ENCODE measurements at places on chromosomes 4 and X.

DNA sequence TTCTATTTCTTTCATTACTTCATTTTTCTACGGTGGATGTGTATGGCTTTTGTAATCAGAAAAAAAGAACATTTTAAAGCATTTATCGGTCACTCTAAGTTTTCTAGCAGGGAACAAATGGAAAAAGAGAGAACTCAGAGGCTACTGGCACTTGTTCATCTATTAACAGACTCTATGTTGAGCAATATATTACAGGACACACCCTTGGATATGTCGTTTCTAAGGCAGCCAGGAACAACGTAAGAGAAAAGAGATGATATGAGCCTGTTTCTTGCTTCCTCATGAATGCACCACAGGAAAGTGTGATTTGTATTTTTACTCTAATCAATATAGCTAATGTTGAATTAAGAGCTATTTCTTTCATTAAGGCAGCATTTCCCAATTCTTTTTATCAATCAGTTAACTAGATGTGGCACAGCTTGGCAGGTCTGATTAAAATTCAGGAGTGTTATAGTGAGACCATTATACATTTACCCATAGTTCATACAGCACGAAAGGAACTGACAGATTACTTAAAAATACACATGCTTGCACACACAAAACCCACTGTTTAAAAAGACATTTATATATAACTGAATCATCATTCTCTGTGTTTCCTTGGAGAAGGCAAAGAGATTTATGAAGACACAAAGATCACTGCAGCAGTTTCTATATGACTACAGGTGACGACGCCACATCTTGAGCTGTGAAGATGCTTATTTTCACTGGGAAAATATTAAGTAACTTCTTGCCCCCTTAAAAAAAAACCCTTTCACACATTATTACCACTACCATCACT is 13.0 kb downstream of the RAB9B start:
- no peak for DNase-seq

DNA sequence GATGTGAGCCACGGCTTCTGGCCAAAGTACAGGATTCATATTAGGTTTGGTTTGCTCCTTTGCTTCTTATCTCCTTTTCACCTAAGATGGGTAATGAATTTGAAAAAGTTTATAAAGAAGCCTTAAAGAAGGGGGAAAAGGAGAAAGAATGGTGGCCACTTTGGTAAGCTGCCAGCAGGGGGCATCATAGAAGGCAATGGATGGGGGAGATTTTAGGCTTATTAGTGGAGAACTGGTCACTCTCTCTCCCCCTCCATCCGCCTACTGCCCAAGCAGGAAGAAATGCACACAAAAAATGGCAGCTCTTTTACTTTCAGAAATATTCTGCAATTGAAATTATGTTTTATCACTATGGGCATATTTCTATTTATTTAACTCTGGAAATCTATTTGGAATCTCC is 32.0 kb downstream of the SPARCL1 start:
- no peak for DNase-seq

GRCh38 chr4:109816082-109816442 is 500 bp downstream of the GAR1 start:
- no peak for DNase-seq

- no peak for DNase-seq
These were observed 82.1 kb downstream of the PPP2R2C start for GRCh38 chr4:6390356-6390755.

DNA sequence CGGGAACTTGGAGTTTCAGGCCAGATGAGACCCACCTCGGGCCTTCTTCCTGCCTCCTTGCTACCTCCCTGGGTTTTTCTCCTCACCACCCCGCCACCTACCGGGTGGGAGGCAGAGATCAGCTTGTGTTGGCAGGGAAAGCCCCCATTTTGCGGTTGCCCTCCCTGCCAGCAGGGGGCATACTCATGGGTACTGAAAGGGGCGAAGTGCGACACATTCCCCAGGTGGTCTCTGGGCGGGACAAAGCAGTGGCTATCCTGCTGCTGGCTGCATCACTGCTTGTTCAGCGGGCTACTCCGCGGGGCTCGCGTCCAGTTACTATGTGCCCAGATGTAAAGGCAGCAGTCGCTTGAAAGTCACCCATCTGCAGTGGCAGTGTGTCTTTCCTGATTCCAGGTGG is 330.3 kb downstream of the PDHA2 start:
- DNase-seq = no peak

DNA sequence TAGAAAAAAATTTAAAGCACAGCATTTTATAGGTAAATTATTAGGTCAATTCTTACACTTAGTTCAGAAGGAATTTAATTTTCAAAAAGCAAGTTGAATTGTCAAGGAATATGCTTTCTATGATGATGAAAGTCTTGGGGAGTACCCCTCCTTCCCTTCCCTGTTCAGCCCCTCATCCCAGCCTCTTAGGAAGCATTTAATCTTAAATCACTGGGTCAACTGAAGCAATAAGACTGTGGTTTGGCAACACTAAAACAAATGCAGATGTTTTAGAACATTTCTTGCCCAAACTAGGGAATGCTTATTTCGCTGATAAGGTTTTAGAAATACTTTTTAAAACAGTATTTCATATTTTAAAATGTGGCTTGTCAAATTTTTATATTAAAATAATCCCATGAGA is 19.1 kb upstream of the ARSJ start:
- DNase-seq = no peak

DNA sequence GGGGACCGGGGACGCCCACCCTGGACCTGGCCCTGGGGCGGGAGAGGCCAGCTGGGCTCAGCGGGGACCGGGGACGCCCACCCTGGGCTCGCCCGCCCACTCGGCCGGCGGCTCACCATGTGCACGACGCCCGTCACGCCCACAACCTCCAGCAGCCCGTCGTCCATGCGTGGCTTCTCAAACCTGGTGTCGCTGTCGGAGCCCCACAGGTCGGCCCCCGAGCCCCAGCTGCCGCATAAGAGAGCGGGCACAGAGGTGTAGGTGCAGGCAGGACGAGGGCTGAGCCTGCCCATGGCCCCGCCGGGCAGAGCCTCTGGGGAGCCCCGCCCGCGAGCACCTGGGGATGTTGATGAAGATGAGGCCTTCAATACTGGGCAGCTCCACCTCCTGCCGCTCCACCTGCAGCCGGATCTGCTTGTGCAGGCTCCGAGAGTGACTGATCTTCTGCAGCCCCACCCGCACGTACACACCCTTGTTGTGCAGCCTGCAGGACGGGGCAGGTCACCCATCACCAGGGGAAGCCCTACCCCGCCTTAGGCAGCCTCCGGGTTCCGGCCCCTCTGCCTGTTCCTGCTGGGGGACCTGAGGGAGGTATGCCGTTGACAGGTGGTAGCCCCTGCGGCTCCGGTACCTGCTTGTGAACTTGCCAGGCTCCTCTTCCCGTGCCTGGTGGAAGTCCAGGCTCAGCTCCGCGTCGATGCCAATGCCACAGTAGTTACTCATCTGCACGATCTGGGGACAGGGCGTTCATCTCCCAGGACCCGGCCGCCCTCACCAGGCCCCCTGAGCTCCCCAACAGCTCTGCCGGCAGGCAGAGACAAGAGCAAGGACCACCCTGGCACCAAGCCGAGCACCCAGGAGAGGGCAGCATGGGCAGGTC is 11.8 kb downstream of the DGKQ start:
- no peak for DNase-seq

- DNase-seq = no peak
These were observed 1206.1 kb downstream of the ARAP2 start for GRCh38 chr4:35038079-35038805.

DNA sequence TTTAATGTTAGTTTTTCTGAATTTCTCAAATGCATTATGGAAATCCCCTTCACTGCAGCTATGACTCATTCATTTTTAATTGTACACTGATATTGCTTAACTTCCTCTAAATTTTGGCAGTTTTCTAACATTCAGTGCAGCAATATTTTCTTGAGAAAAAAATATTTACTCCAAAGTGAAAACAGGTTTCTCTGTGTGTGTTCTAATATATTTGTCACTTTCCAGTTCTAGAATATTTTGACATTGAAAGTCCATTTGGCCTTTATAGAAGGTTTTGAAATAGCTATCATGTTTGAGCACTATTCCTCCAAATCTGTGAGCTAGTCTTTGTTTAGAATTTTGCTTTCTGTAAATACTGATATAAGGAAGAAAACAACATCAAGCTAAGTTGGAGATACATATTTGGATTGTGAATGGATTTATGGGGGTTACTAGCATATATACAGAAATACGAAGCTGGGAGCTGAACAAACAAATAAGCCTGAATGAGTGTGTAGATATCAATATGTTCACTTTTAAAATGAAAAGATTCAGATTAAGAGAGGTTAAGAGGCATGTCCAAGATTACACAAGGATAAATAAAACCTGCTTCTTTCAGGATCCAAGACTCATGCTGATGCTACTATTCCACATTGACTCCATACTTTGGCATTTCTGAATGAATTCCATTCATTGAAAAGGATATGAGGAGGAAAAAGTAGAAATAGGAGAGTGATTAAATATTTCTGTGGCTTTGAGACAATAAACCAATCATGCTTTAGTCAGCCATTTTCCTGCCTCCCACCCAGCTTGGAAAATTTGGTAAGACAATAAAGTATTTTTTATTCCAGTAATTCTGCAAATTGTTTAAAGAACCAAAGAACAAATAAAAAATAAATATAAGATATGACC is 57.3 kb upstream of the SLIT2 start:
- no peak for DNase-seq

GRCh38 chr4:39433878-39434492 is 24.7 kb downstream of the RPL9 start:
- DNase-seq = no peak

DNA sequence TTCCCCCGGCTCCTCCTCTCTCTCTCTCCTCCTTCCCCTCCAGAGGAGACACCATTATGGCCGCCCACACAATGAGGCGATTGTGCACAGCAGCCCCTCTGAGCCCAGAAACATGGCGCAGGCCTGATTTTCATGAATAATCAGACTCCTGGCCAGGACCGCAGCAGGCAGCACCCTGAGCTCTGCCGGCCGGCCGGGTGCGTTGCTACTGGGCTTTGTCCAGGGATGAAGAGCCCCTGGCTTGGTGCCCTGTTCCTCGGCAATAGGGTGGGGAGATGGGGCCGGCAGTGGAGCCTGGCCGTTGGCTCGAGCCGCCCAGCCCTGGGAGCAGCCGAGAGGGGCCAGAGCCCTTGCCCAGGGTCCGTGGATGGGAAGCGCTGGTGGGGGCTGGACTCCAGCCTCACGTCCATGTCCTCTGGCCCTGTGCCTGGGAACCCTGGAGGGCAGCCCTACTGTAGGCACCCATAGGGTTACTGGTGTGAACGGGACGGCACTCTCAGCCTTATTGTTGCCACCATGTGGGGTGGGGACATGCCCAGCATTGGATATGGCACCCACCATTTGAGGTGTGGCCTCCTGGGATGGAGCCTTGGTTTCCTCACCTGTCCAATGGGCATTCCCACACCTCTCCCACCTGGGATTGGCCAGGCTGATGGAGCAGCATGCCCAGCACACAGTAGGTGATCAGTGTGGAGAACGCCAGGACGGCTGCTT is 103.0 kb downstream of the SORCS2 start:
- no peak for DNase-seq

DNA sequence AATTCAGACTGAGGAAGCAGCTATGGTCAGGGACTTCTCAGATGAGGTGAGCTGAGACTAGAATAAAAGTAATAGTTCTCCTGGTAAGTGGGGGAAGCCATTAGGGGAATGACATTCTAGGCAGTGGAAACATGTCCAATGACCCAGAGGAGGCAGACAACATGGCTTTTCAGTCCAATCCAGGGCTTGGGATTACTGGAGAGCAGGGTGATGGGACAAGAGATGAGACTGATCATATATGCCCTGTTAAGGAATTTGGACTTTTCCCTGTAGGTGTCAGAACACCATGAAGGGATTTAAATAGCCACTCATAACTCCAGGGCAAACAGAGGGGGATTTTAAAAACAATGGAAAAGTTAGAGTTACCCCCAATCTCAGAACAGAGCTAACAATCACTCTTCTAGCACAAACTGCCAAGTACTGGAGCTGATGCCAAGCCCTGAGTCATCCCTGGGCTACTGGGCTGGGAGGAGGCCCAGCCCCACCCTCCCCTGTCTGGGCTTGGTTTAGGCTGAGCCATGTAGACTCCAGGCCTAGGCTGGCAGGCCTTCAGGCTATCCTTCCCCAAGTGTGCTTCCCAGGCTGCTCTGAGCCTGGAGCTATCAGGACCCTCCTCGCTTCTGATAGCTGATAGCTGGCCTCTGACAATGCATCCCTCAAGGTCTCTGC is 22.7 kb upstream of the MSN start:
- DNase-seq = no peak
